Activated CD4-positive, alpha-beta T cell treated with anti-CD3 and anti-CD28 coated beads, Interleukin-2, amount 50 U/mL, for 24 hours (primary cell): ENCODE measurements at places on chromosomes 11 and 22.

GRCh38 chr11:26227301-26227746, 104.6 kb upstream of the ANO3 start:
- DNase-seq, result no peak

GRCh38 chr22:44407987-44408828, 89.8 kb downstream of the RTL6 start:
- no peak for DNase-seq

- DNase-seq, result no peak
Observed at GRCh38 chr11:45413156-45413858, 127.2 kb upstream of the SYT13 start.

DNA sequence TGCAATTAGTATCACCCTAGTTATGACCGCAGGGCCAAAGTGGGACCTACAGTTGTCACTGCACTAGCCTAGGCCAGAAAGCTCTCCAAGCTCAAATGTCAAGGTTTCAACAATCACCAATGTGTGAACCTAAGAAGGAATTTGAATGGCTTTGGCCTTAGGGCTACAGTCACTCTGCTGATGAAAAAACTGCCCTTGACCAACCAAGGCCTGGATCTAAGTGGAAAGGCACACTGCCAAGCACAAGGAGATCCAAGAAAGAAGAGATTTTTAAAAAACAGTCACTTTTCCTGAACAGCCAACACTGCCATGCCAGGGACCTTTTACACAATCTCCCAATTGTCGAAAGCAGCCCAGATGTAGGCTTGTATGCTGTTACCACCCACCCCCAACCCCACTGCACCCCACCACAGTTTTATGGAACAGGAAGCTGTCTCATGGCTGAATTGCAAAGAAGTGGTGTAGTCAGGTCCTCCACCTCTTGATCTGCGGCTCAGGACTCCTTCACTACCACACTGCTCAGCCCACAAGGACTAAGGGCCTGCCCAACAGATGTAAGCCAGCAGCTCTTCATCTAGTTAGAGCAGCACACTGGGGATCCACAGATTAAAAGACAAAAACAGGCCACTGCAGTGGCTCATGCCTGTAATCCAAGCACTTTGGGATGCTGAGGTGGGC, 32.9 kb downstream of the SMCO4 start:
- no peak for DNase-seq

GRCh38 chr11:123255909-123256308, 60.9 kb upstream of the CLMP start:
- DNase-seq, result no peak

DNA sequence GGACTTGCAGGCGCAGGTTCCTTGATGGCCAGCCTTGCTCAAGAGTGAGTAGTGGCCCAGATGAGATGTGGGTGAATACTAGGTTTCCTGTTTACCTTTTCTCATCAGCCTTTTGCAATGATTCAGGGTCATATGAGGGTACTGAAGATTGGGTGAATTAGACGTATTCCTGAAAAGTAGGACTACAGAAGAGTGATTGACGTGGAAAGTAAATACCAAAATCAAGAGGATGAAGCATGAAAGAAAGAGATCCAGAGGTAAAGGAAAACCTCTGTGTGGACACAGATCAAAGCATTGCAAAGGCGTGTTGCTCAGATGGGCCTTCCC, 59.9 kb downstream of the CYB5R2 start:
- DNase-seq, result no peak

- no peak for DNase-seq
Observed at GRCh38 chr11:126791446-126791845, 209.1 kb downstream of the KIRREL3 start.

DNA sequence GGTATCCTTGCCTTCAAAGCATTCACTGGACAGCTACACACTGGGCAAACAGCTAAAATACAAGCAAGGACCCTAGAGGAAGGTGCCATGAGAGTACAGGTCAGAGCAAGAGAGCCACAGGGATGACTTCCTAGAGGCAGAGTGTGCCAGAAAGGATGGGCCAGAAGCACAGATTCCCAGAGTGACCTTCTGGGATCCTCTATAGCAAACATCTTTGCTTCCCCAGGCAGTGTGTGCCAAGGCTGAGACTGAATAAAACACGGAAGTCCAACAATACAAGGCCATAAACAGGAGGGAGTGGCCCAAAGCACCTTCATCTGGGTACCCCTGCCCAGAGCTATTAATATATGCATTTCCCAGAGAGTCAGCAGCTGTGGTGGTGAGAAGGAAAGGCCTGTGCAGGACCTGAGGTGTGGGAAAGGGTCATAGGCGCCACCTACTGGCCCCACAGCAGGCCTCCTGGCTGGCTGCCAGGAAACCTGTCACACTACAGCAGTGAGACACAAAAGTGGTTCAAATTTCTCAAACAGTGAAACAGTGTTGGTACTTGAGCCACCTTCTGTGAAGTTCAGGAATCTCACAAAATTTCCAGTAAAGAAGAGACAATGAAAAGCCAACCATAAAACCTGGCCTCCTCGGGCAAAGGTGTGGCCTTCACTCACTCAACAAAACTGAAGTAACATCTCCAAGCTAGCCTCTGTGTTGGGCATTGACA, 20.3 kb downstream of the CLPB start:
- DNase-seq, result peak; percentile 57

GRCh38 chr11:66882561-66883015, 25.7 kb downstream of the LRFN4 start:
- no peak for DNase-seq

- DNase-seq, result no peak
Observed at GRCh38 chr11:73361953-73362776, 14.0 kb upstream of the RELT start.

DNA sequence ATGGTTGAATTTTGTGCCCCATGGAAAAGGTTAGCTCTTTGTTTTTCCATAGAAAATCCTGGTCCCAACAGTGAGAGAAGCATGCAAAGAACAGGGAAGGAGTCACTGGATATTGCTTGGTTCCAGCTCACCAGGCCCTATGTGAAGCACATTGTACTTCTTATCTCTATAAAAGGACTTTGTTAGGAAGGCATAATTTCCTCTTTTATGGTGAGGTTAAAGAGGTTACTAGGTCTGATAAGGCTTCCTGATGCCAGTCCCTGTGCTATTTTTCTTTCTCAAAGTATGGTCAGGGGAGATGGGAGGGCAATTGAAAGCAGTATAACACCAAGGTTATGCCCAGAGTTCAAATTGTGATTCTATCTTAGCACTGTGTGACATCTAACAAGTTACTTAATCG, 162.6 kb downstream of the KIF18A start:
- no peak for DNase-seq

GRCh38 chr11:34198523-34198922, 93.1 kb downstream of the NAT10 start:
- no peak for DNase-seq

- DNase-seq, result no peak
Observed at GRCh38 chr22:32255217-32255616, at the start of gene SLC5A4. Gene SLC5A4 (minus strand): TSS chr22:32255347. CDS start chr22:32255329, 18 bp downstream.

DNA sequence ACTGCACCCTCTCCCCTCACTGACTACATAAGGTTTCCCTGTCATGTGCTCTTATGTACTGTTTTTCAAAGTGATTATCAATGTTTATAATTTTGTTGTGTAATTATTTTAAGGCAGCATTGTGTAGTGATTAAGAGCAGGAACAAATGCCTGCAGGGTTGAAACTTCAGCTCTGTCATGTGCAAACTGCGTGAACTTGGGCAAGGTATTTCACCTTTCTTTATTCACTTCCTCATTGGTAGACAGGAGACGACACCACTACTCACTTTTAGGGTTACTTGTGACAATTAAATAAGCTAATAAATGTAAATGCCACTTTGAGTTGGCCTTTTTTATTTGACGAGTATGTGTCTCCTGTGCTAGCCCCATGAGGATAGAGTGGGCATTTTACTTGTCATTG, 86.5 kb upstream of the E2F8 start:
- DNase-seq, result no peak

DNA sequence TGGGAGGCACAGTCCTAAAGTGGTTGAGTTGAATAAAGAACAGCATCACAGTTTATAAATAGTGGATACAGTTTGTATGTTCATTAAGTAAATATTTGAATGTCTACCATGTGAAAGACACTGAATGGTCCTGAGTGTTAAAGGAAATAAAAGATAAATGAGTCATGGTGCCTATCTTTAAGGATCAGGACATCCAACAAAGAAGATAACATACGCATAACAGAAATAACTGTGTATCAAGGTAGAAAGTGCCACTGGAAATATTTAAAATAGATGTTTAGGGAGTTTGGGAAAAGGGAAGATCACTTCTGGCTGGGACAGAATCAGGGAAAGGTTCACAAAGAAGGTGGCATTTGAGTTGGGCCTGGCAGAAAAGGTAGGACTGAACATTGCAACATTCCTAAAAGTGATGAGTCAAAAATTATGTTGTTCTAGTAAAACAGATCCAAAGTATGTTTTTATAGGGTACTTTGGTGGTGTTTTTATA, 41.5 kb downstream of the CSTPP1 start:
- DNase-seq, result no peak

DNA sequence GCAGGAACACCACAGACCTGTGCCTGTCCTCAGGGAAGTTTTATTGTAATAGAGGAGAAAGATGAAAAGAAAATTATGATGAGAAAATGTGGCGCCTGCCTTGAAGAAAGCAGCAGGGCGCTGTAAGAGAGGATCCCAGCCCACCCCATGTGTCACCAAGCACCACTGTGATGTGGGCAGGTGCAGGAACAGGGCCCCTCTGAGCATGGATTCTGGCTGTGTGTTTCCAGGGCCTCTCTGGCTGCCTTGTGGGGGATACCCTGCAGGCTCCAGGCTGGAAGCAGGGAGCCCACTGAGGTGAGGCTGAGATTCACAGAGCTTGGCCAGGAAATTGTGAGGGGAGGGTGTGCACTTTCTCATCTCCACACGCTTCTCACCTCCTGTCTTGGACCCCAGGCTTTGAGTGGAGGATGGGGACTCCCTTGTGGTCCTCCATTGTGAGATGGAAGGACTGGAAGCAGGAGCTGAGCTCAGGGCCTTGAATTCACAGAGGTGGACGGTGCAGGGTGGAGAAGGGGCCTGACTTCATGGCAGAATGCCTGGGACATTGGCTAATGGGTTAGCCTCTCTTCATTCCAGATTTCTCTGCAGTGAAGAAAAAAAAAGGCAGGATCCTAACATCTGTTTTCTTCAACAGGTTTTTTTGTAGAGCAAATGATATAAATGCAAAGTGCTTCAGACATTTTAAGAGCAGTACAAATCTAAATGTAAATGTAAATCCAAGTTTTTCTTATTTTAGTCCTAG, 246.6 kb upstream of the B3GAT1 start:
- no peak for DNase-seq

DNA sequence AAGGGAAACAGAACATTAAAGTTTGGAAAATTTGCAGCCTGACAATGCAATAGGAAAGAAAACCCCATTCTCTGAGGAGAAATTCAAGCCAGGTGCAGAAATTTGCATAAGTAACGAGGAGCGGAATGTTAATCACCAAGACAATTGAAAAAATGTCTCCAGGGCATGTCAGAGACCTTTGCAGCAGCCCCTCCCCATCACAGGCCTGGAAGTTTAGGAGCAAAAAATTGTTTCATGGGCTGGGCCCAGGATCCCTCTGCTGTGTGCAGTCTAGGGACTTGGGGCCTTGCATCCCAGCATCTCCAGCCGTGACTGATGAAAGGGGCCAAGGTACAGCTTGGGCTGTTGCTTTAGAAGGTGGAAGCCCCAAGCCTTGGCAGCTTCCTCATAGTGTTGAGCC, 780.2 kb downstream of the LRRC4C start:
- DNase-seq, result no peak

DNA sequence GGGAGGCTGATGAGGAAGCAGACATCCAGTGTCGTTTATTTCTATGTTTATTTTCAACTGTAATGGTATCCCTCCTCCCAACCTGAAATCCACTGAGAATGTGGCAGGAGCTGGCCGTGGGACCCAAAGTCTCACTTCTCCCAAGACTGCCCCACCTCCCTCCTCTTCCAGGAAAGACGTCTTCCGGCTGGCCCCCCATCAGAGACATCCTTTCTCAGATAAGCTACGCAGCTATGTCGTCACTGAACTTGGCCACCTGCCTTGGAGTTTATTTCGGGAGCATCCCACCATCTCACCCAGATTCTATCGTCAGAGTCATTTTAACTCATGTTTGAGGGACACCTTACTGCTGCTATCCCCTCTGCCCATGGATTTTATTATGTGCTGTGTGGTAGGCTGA, 13.9 kb downstream of the TMEM184B start:
- DNase-seq, result no peak

GRCh38 chr11:4916581-4916980, 2.6 kb downstream of the OR51G2 start:
- no peak for DNase-seq

GRCh38 chr11:76604081-76604625, 66.4 kb downstream of the LRRC32 start:
- no peak for DNase-seq

DNA sequence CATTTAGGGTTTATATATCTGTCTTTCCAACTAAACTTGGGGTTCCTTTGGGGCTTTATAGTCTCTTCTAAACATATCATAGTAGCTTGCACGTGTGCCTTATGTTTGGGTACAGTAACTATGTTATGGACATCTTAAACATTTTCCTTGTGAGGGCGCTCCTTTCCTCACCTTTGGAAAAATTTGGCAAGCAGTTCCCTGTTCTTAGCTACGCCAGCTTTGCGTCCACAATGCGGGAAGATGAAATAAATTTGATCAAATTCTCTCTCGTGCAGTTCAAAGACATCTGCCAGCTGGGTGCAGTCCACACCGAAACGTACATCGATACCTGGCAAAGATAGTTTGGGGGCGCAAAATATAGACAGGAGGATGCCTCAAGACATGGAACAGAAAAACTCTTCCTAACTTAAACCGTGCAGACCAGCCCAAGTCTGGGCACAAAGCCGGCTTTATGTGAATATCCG, 548 bp downstream of the FDXACB1 start:
- DNase-seq, result no peak

- no peak for DNase-seq
Observed at GRCh38 chr11:109885006-109885405, 208.2 kb upstream of the ZC3H12C start.

- DNase-seq, result no peak
Observed at GRCh38 chr11:19873730-19874129, 161.1 kb downstream of the NAV2 start.

- no peak for DNase-seq
Observed at GRCh38 chr11:81359476-81359875, 1374.2 kb downstream of the FAM181B start.

- DNase-seq, result no peak
Observed at GRCh38 chr22:29481265-29482000, 1.4 kb downstream of the NEFH start.

DNA sequence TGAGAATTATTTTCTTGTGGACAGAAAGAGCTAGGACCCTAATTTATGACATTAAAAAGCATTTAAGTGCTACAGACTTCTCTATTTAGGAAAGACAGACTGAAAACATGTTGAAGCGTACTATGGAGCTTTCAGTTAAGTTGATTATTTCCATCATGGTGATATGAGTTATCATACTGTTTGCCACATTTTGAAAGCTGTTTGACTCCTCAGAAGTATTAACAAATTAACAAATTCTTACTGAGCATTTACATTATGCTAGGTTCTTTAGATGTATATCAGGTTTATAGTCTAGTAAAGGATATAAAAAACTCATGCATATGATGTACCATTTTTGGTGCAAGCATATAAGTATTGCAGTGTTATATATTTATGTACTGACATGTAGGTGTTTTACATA, 50.1 kb downstream of the ARHGEF12 start:
- no peak for DNase-seq
